ENCODE measurements at places on chromosomes 7 and 10.

- peak; percentile 47 for DNase-seq
Observed at GRCh38 chr10:93452143-93452542, 30.0 kb downstream of the MYOF start.

- DNase-seq, result no peak
Observed at GRCh38 chr10:99998889-99999288, 10.9 kb downstream of the DNMBP start.

DNA sequence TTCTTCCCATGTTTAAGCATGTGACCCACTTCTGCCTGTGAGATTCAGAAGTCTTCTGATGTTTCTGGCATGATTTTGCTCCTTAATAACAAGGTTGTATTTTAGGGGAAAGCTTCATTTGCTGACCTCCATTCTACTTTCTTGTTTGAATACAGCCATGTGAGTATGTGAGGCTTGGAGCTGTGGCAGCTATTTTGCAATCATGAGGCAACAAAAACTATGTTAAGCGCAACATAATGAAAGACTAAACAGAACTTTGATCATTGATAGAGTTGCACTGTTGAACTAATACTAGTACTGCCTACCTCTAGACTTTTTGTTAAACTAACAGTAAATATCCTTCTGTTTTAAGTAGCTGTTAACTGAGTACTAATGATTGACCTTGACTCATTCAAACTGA is 203.8 kb upstream of the FAM3C start:
- no peak for DNase-seq

DNA sequence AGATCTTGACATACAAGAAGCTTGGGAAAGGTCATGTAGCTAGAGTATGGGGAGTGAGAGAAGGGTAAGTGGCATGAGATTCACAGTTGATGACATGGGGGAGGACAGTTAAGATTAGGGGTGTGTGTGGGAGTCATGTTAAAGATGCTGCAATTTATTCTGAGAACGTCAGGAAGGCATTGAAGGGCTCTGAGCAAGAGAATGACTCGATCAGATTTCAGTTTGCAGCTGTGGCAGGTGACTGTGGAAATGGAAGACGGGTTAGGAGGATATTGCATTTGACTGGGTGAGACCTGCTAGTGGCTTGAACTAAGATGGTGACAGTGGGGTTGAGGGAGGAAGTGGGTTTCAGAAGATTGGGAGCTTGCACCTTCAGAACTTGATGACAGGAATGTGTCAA is 5.6 kb downstream of the CDC123 start:
- no peak for DNase-seq

- DNase-seq, result no peak
Observed at GRCh38 chr7:74387606-74388005, 66.1 kb upstream of the GTF2IRD1 start.

GRCh38 chr7:74288034-74288881 is 949 bp upstream of the CLIP2 start:
- no peak for DNase-seq

GRCh38 chr7:77838929-77839491 is 40.4 kb downstream of the PHTF2 start:
- DNase-seq, result no peak

- DNase-seq, result no peak
Observed at GRCh38 chr7:94003446-94004023, 620 bp downstream of the BET1 start.

- DNase-seq, result no peak
Observed at GRCh38 chr10:13086056-13086455, 13.9 kb upstream of the OPTN start.

- DNase-seq, result no peak
Observed at GRCh38 chr7:1154172-1154739, 5.7 kb downstream of the ZFAND2A start.

GRCh38 chr7:22663357-22663718 is 63.7 kb upstream of the IL6 start:
- no peak for DNase-seq

DNA sequence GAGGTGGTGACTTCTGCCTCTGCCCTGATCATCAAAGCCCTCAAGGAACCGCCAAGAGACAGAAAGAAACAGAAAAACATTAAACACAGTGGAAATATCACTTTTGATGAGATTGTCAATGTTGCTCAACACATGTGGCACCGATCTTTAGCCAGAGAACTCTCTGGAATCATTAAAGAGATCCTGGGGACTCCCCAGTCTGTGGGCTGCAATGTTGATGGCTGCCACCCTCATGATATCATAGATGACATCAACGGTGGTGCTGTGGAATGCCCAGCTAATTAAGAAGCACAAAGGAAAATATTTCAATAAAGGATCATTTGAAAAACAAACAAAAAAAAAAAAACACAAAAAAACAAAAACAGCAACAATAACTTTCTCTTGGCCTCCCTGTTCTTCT is 59.5 kb upstream of the TOMM7 start:
- DNase-seq, result no peak

DNA sequence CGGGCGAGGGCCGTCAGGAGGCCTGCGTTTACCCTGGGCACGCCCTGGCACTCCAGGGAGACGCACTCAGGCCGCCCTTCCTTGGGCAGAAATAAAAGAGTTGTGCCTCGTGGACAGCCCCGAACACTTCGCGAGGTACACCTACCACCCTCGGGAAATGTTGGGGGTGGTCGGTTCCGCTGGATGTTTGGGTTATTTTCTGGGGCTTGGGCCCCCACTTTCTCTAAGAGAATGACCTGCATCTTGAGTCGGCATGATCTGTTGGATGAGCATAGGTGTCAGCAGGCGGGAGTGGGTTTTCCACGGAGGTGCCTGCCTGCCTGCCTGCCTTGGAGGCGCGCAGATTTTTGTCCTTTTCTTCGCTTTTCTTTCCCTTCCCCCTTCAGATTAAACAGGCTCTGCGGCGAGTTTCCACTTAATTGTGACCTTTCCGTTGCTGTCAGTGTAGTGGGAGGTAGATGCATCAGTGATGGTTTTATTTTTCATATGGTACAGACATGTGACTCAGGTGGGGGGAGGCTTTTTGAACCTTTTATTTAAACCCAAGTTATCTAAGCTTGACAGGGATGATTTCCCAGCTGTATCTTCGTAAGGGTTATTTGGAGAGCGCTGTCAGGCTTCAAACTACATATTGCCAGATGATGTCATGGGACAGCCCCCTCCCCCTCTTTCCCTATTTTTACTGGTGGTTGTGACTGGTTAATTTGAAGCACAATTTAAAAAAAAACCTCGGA is 661 bp downstream of the HECTD2 start:
- DNase-seq, result peak; percentile 47

DNA sequence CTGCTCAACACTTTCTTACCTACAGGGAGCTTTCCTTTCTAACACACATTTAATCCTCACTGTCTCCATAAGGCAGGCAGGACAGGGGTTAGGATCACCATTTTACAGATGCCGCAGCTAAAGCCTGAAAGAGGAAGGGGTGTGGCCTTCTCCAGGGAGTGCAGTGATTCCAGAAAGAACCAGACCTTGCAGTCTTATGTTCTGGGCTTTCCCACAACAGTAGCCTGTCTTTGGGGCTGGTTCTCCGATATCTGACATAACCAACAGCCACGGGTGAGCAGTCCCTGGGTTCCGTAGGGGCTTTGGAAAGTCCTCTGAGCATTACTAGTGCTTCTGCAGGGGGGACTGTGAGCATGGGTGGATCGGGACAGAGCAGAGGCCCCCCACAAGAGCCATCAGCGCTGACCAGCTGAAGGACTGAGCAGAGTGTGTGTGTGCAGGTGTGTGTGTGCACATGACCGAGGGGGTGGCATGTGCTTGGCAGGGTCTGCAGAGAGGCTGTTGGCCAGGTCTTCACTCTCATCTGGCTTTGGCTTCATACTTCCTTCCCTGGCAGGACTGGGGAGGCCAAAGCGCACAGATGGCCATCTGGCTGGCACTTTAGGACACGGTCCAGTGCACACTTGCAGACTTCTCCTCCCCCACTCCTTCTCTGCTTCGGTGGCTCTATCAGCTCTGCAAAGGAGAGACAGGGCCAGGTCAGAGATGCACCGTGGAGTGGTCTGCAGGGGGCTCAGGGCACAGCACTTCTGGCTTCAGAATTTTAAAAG is 400.3 kb downstream of the RPS24 start:
- no peak for DNase-seq

- no peak for DNase-seq
Observed at GRCh38 chr7:75931680-75932079, 16.7 kb downstream of the POR start.

DNA sequence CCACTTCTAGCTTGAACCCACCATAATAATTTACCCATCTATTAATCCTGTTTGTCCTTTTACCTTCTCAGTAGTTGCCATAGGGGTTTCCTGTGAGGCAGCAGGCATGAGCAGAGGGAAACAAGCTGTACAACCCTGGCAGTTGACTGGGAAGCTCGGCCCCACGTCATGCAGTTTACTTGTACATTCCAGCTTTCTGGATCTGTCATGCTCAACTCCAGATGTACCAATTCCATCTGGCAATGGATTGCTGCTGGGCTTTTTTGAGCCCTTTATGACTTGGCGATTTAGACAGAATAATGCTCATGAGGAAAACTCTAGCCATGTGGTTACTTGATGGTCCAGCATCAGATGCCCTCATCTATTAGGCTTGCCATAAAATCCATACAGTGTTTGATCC is 112.5 kb downstream of the GNAI1 start:
- DNase-seq, result no peak

GRCh38 chr10:29897999-29898716 is 161.2 kb downstream of the JCAD start:
- DNase-seq, result no peak

- no peak for DNase-seq
Observed at GRCh38 chr10:98919899-98920298, 315.8 kb downstream of the HPSE2 start.

- DNase-seq, result no peak
Observed at GRCh38 chr7:26648554-26648953, 215.8 kb downstream of the SKAP2 start.

DNA sequence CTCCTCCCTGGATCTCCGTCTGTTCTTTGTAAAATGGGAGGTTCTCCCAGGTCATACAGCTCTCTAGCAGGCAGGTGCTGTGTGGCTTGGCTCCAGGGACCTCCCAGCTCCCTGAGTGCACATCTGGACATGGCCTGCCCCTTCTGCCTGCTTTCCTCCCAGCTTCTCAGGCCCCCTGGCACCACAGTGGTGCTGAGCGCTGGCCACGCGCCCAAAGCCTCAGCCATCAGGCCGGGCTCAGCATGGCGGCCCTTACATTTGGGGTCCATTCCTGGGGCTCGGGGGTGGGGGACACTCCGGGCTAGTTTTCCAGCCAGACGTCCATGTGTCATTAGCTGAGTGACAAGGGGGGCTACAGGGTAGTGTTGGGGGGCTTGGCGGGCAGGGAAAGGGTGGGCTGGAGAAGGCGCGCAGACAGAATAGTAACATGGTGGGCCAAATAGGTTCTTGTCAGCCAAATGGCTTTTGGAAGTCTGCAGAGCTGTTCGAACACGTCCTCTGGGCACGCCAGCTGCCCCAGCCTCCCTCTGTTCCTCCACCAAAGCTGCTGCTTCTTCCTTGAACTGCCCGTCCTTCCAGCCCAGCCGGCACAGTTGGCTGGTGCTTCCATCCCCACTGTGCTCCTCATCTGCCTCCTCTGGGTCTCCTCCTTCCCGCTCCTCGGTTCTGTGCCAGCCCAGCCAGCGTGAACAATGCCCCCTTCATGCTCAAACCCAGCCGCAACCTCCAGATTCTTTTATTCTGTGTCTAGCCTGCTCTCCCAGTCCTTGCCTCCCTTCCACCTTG is 65.9 kb downstream of the GOLGA7B start:
- DNase-seq, result no peak

DNA sequence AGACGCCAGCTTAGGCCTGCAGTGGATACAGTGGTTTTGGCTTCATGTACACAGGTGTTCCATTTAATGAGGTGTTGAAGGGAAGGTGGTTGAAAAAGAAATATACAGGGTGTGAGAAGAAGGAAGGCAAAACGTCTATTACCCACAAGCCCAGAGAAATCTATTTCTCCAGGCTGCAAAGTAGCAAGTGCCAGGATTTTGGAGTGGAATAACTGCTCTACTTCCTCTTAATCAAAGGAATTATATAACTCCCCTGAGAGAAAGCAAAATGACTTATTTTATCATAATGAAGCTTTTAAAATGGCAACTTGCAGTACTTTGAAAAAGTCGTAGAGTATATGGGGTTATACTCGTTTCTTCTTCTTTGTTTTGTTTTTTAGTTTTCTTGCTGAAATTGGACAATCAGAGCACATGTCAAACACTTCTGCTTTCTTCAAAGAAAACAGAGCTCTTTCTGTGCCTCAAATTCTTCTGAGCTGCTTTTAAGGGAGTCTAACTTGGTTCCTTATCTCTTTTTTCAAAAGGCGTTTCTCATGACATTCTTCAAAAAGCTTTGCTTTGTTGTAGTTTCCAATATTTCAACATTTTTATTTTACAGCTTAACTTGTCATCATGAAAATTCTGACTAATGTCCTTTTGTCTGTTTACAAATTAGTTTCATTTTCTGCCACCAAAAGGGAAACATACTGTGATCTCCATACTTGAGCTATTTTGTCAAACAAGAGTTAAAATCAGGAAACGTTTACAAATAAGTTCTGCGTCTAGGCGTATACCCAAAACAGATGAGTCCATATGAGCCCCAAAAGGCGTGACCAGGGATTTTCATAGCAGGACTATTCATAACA is 289.7 kb downstream of the FRMD4A start:
- no peak for DNase-seq

DNA sequence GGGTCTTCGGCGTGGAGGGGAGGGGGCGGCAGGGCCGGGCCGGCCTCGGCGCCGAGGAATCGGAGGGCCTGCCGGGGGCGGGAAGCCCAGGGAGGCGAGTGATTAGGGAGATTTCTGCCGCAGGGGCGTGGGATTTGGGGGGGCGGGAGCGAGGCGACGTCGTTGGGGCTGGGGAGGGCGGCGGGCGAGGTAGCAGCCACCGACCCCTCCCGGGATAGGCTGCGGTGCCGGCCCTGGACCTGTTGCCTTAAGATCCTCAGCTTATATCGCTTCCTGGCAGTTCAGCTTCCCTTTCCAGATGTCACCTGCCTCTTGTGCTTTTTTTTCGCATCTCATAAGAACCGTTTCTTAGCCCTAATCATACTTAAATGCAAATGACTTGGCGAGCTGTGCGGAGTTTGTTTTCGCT is 655 bp downstream of the LMTK2 start:
- DNase-seq, result no peak

- no peak for DNase-seq
Observed at GRCh38 chr7:16803881-16804673, 722 bp downstream of the AGR2 start.

GRCh38 chr7:2993868-2994267 is 49.8 kb downstream of the CARD11 start:
- DNase-seq, result no peak

- DNase-seq, result no peak
Observed at GRCh38 chr10:109386921-109387320, 536.4 kb downstream of the XPNPEP1 start.

DNA sequence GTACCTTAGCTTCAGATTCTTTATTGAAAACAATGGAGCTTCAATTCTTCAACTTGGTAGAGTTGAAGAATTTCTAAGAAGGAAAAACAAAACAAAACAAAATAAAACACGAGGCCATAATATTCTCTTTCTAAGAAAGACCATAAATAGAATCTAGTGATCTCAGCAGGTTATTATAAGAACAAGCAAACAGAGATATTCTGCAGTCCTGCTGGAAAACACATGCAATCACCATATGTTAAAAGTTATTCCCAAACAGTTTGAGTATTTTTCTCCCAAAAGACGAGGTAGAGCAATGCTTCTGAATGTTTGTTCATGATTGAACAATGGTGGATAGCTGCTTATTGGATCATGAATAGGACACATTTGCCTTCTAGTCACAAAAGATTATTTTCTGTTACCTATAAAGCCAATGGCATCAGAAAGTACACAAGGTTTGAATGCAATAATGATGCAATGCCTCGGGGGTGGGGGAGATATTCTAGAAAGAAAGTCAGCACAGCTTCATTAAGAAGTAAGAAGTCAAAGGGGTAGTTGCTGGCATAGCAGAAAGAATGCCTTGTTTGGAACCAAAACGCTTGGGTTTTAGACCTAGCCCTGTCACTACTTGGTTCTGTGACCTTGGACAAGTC is 59.3 kb downstream of the CREB3L2 start:
- no peak for DNase-seq

All from stimulated activated CD8-positive, alpha-beta memory T cell treated with anti-CD3 and anti-CD28 coated beads, Interleukin-4, amount 100 ng/mL, for 48 hours (primary cell).